ENCODE measurements at places on chromosomes 5 and 9. TPM values are rescaled to one million over a fixed set of nuclear protein-coding genes. Genes with fewer than 3 reads are reported as not detected.

GRCh38 chr5:78293851-78294247 is 649 bp downstream of the AP3B1 start:
- DNase-seq: no peak

DNA sequence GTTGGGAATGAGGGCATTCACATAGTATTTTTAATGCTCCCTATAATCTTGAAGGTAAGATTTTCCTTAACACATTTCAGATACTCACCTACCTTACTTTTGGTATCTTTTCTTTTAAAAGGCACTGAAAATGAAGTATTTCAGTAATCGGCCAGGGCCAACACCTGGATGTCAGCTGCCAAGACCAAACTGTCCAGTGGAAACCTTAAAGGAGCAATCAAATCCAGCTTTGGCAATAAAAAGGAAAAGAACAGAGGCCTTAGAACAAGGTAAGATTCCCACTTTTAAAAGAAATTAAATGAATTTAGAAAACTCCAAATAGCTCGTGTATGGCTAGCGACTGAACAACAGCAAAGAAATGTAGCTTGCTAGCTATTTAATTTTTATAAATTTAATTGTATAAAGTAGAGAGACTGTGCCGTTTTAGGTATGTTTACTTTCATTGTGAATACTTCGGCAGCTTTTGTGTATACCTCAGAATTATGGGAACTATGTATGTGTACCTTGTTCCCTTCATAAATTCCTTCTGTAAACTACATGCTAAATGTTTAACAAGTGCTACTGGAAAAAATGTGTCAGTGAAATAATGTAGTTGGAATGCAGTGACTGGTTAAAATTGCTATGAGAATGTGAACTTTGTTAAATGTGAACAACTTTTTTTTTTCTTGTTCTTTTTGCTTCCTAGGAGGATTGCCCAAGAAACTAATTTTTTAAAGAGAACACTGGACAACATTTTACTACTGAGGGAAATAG is 41.9 kb downstream of the CDK7 start:
- DNase-seq: peak; percentile 68

- no peak for DNase-seq
Observed at GRCh38 chr9:87327575-87328125, 170.0 kb upstream of the DAPK1 start.

GRCh38 chr5:144979516-144980264 is 809.0 kb downstream of the KCTD16 start:
- DNase-seq: no peak

DNA sequence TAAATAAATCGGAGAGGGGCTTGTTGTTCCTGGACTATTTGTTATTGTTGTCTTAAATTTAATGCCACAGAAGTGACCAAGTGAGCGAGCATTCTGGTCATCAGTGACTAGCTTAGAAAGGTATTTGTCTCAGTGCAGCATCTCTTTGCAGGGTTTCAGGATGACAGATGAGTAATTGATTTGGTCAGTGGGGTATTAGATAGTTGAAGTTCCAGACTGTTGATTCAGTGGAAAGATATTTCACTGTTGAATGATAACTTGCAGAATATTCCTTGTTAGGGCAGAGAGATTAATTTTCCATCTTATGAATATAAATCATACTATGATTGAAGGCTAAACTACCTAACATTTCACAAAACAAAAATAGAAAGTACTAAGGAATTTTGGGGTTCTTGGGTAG is 122.4 kb downstream of the TRIO start:
- DNase-seq: peak; percentile 57

DNA sequence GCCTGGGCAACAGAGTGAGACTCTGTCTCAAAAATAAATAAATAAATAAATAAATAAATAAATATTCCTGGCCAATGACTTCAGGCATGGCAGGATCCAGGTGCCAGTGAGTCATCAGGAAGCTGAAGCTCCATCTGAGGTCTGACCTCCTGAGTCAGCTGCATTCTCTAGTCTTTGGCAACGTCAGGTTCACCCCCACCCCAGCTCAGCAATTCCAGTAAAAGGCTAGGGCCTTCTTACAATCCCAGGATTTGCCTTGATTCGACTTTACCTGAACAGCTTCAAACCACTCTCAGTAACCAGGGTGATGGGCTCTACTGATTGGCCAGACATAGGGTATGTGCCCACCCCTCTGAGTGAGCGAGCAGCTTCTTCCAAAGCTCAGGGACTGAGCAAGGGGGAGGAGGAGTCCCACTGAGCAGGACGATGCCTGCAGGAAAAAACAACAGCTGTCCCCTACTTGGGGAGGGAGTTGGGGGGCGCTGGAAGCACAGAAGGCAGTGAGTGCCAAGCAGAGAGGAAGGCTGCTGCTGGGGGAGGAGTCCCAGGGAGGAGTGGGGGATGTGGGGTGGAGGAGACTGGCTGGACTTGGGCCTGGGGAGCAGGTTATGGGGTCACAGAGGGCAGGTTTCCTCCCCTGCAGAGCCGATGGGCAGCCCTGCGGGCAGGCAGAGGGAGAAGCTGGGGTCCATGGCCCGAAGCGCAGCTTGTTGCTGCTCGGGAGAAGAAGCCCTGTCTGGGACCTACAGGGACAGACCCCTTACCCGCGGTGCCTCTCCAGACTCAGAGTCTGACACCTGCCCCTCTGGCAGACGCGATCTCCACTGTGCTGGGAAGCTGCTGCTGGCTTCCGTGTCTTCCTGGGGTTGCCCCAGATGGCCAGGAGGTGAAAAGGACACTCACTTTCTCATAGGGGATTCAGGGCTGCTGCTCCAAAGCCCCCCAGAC is 25.9 kb upstream of the UNC5A start:
- DNase-seq: peak; percentile 88

DNA sequence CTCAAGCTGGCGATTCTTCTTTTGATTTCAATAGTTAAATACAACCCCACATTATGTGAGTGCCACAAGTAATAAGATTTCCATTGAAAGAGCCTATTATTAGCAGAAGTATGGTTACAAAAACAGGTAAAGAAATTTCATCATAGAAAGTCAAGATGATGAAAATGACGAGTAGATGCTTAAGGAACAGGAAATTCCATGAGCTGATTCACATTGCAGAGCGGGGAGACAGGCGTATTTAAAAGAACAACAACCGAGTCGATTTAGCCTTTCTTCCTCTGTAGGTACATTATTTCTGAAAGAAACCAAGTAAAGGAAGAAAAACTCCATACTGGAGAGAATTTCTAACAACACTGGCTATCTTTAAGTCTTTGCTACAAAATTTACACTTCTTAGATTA is 310.4 kb downstream of the SLF1 start:
- peak; percentile 34 for DNase-seq

DNA sequence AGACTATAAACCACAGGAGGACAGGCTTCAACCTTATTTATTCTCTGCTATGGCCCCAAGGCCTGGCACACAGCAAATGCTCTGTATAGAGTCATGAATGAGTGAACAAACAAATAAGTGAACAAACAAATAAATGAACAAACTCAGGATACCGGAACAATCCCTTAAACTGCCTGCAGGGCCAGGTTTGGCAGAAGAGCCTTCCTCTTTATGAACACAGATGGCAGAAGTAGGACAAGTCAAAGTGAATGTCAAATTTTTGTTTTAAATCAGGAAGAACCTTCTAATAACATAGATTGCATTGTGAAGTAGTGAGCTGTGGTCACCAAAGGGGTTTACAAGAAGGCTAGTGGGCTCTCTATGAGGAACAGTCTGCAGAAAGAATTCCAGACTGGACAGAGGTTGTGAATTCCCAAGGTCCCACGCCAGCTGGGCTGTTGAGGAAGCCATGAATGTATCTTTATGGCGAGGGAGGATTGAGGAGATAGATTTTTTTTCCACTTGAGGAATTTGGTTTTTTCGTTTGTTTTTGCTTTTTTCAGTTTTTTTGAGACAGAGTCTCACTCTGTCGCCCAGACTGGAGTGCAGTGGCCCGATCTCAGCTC is 30.3 kb upstream of the STING1 start:
- no peak for DNase-seq

DNA sequence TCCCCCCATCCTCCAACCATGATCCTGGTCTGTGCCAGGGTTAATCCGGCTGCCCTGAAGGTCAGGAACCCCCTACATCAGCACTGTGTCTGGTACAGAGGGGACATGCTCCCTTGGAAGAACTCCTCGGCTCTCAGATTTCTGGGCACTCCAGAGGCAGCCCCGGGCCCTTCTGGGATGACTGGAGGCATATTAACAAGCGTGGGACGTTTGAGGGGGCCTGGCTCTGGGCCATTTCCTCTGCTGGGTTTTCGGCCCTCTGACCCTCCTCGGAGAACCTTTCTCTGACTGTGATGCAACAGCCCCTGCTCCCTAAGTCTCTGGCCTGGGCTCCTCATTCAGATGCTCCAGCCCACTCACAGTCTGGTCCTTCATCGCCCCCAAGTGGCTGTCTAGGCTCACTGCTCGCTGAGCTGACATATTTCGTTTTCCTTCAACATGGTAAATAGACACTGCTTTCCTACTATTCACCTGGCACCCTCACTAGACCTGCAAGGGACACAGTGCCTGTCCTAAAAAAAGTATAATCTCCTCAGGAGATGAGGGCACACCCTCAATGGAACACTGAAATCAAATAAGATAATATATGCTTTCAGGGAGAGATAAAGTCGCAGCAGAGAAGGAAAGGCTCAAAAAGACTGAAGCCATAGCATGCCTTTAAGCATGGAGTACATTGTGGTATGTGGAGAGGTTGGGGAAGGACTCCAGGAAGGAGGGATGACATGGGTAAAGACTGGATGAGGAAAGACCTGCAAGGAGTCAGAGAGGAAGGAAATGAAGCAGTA is 404.7 kb upstream of the TRPC7 start:
- peak; percentile 92 for DNase-seq

Gene QRFP
- not detected for total RNA-seq

Gene PCDHA7
- 0.72 TPM for total RNA-seq

Gene SLC6A3
- total RNA-seq: not detected
